ENCODE measurements at places on chromosomes 3 and 15. TPM values are rescaled to one million over a fixed set of nuclear protein-coding genes. Genes with fewer than 3 reads are reported as not detected.

Gene IVD
- 75.2 TPM for total RNA-seq

Gene LDHAL6B
- total RNA-seq: not detected

Gene ANKUB1
- not detected for total RNA-seq

Gene FBLN2
- total RNA-seq: not detected

Gene SH2D7
- total RNA-seq: not detected

Gene ECE2
- total RNA-seq: not detected

Gene UBR1
- 36.7 TPM for total RNA-seq

Gene RASL12
- not detected for total RNA-seq

Gene ENTPD3
- not detected for total RNA-seq

Gene GOLGA6D
- total RNA-seq: not detected

Gene PLSCR5
- total RNA-seq: not detected

DNA sequence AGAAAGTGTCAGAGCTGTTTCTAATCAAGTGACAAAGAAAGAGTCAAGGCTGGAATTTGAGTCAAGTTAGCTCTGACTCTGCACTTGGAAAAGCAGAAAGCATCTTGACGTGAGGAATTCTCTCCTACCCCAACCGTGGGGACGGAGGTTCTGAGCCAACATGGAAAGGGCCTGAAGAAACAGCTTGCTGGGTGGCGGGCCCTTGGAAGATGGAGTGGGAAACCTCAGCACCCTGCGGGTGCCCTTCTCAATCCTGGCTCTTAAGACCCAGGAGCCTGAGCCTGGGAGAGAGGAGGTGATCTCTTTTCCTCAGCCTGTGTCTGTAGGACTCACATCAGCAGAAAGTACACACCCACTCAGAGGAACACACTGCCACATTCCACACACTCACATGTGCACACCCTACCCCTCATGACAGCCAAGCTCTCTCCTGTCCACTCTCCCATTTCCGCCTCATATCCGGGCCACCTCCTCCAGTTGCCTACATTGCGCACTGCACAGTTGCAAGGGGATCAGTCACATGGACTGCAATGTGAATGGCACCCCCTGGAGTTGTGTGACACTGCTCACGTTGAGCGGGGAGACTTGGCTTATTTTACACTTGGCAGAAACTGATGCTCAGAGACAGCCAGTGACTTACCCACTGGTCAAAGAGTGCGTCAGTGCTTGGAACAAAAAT is 101.5 kb upstream of the SLC6A6 start:
- no peak overlapping the region for H3K4me3 ChIP-seq
- no peaks in the 10 kb centered on the region for H3K36me3 ChIP-seq
- no peak overlapping the region for H3K27ac ChIP-seq
- peaks cover 3% of the 10 kb centered on the region for H3K27me3 ChIP-seq
- no peak for DNase-seq
- peaks cover 2% of the 10 kb centered on the region for H3K4me1 ChIP-seq

GRCh38 chr15:77183066-77183465 is 112.2 kb upstream of the TSPAN3 start:
- H3K4me3 ChIP-seq: no peak overlapping the region
- DNase-seq: no peak
- H3K36me3 ChIP-seq: peaks cover 6% of the 10 kb centered on the region

DNA sequence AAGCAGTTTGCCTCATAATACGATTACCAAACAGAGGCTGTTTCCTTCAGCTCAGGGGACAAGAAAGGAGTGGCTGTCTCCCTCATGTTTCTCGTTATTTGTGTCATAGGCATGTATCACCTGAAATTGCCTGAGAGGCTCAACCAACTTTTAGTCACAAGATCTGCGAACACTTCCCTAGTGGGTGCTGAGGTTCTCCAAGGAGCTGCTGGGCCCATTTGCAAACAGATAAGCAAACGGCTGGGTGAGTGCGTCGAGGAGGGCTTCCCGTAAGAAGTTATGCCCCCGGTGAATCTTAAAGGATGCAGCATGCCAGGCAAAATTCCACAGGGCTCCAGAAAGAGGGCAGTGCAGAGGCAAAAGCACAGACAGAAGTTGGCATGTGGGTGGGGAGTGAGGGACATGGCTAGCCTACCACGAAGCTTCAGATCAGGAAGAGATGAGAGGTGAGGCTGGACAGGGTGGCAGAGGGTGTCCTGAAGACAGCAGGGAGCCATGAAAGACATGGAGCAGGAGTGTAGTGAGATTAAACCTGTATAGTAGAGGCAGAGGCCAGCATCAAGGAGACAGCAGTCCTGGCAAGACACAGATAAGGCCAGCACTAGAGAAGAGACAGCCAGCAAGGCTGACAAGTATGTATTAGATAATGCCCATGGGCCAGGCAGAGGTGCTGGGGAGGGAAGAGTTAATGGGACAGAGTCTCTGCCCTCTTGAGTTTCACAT is 4.0 kb upstream of the GP9 start:
- H3K27me3 ChIP-seq: peaks cover 2% of the 10 kb centered on the region
- no peak overlapping the region for H3K27ac ChIP-seq
- DNase-seq: no peak
- H3K4me1 ChIP-seq: peaks cover 6% of the 10 kb centered on the region
- no peaks in the 10 kb centered on the region for H3K36me3 ChIP-seq

- peak within 1 kb of the TSS; percentile 90 for H3K27ac ChIP-seq
- H3K36me3 ChIP-seq: peaks cover 27% of the 10 kb centered on the region
- peak within 1 kb of the TSS; percentile 88 for H3K4me3 ChIP-seq
- no peaks in the 10 kb centered on the region for H3K27me3 ChIP-seq
- DNase-seq: peak; percentile 76
- peaks cover 24% of the 10 kb centered on the region for H3K4me1 ChIP-seq
Measured at GRCh38 chr15:56733136-56734012, at the start of gene ZNF280D. Gene ZNF280D (minus strand): TSS chr15:56733509. CDS start chr15:56707109, 26,400 bp downstream.

- peaks cover 4% of the 10 kb centered on the region for H3K4me1 ChIP-seq
- H3K36me3 ChIP-seq: peaks cover 3% of the 10 kb centered on the region
- no peak overlapping the region for H3K27ac ChIP-seq
- no peak for DNase-seq
- no peak overlapping the region for H3K4me3 ChIP-seq
Measured at GRCh38 chr15:92034227-92034626, 180.7 kb downstream of the SLCO3A1 start.

- H3K4me3 ChIP-seq: no peak overlapping the region
- H3K27ac ChIP-seq: no peak overlapping the region
- no peaks in the 10 kb centered on the region for H3K36me3 ChIP-seq
- H3K4me1 ChIP-seq: no peaks in the 10 kb centered on the region
Measured at GRCh38 chr3:154227531-154227930, 96.8 kb downstream of the DHX36 start.

GRCh38 chr3:12286927-12287726 is 1.7 kb upstream of the PPARG start:
- H3K27ac ChIP-seq: peak overlapping the region; percentile 60
- DNase-seq: no peak
- peaks cover 13% of the 10 kb centered on the region for H3K4me1 ChIP-seq

DNA sequence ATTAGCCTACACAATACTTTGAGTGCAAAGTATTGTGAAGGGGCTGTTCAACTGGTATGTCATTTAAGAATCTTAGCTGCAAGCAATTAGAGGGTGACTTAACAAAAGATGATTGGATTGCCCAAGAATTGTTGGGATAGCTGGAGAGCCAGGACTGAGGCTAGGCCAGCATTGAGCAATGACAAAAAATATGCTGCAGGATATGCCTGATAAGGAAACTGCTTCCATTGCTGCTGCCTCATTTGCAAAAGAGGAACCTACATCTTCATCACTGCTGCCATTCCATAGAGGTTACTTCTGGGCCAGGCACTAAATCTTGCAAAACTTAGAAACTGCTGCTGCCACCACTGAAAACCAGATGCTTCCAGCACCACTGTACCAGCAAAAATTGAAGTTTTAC is 108.0 kb upstream of the TBC1D5 start:
- no peak overlapping the region for H3K4me3 ChIP-seq
- no peaks in the 10 kb centered on the region for H3K36me3 ChIP-seq
- DNase-seq: no peak
- H3K27ac ChIP-seq: no peak overlapping the region

GRCh38 chr3:151382671-151383070 is 1.9 kb downstream of the P2RY12 start:
- H3K27me3 ChIP-seq: no peaks in the 10 kb centered on the region
- no peak overlapping the region for H3K27ac ChIP-seq
- H3K4me3 ChIP-seq: no peak overlapping the region
- H3K4me1 ChIP-seq: peaks cover 5% of the 10 kb centered on the region
- no peak for DNase-seq

GRCh38 chr3:31580645-31581044 is 47.9 kb downstream of the STT3B start:
- no peak overlapping the region for H3K27ac ChIP-seq
- H3K4me1 ChIP-seq: peaks cover 33% of the 10 kb centered on the region
- no peaks in the 10 kb centered on the region for H3K27me3 ChIP-seq
- H3K4me3 ChIP-seq: no peak overlapping the region

GRCh38 chr15:35810007-35810406 is 264.0 kb upstream of the DPH6 start:
- no peaks in the 10 kb centered on the region for H3K36me3 ChIP-seq
- no peak overlapping the region for H3K27ac ChIP-seq
- no peak for DNase-seq
- H3K4me3 ChIP-seq: no peak overlapping the region
- H3K4me1 ChIP-seq: no peaks in the 10 kb centered on the region

GRCh38 chr3:59994732-59995304 is 945.0 kb upstream of the CFAP20DC start:
- no peak for DNase-seq
- H3K4me1 ChIP-seq: peaks cover 50% of the 10 kb centered on the region
- peaks cover 58% of the 10 kb centered on the region for H3K36me3 ChIP-seq
- H3K4me3 ChIP-seq: no peak overlapping the region

- no peak overlapping the region for H3K27ac ChIP-seq
- no peak overlapping the region for H3K4me3 ChIP-seq
- peaks cover 19% of the 10 kb centered on the region for H3K4me1 ChIP-seq
- H3K27me3 ChIP-seq: no peaks in the 10 kb centered on the region
Measured at GRCh38 chr3:186821429-186822387, 15.4 kb upstream of the RFC4 start.

GRCh38 chr15:47158573-47158972 is 558.7 kb upstream of the SEMA6D start:
- H3K27ac ChIP-seq: no peak overlapping the region
- no peaks in the 10 kb centered on the region for H3K36me3 ChIP-seq
- DNase-seq: no peak
- H3K27me3 ChIP-seq: no peaks in the 10 kb centered on the region
- no peak overlapping the region for H3K4me3 ChIP-seq

- no peaks in the 10 kb centered on the region for H3K27me3 ChIP-seq
- DNase-seq: no peak
- no peak overlapping the region for H3K4me3 ChIP-seq
- peaks cover 33% of the 10 kb centered on the region for H3K36me3 ChIP-seq
- H3K4me1 ChIP-seq: peaks cover 34% of the 10 kb centered on the region
Measured at GRCh38 chr15:90646662-90647305, 70.4 kb upstream of the BLM start.

DNA sequence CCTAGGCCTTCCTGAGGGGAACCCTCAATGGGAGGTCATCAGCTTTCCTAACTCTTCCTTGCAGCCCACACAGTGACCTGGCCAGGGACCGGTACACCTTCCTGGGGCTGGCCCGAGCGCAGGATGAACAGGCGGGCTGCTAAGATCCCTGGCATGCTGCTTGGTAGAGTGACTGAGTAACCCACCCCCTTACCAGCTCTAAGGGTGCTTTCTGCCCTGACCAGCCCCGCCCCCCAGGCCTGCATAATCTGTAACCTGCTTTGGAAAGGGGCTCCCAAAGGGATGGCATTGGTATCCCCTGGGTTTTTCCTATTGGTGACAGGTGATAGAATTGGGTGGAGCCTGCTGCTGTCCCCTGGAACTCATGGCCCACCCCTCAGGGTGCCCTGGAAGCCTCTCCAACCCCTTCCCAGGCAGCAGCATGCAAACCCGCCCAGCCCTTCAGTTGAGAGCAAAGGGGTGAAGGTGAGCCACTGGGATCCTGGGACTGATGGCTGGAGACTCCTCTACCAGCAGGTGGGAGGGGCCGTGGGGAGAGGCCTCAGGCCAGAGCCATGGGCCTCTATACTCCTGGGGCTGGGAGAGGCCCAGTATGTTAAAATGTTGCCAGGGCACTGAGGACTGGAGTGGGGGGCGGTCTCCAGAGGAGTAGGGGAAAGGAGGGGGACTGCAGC is 11.1 kb upstream of the KIF7 start:
- H3K36me3 ChIP-seq: no peaks in the 10 kb centered on the region
- no peak overlapping the region for H3K4me3 ChIP-seq
- H3K4me1 ChIP-seq: no peaks in the 10 kb centered on the region
- H3K27me3 ChIP-seq: peaks cover 25% of the 10 kb centered on the region
- DNase-seq: no peak
- H3K27ac ChIP-seq: no peak overlapping the region

GRCh38 chr3:171745577-171746319 is 64.5 kb downstream of the PLD1 start:
- no peak overlapping the region for H3K4me3 ChIP-seq
- peaks cover 33% of the 10 kb centered on the region for H3K27me3 ChIP-seq
- no peaks in the 10 kb centered on the region for H3K36me3 ChIP-seq
- H3K4me1 ChIP-seq: no peaks in the 10 kb centered on the region
- no peak for DNase-seq

DNA sequence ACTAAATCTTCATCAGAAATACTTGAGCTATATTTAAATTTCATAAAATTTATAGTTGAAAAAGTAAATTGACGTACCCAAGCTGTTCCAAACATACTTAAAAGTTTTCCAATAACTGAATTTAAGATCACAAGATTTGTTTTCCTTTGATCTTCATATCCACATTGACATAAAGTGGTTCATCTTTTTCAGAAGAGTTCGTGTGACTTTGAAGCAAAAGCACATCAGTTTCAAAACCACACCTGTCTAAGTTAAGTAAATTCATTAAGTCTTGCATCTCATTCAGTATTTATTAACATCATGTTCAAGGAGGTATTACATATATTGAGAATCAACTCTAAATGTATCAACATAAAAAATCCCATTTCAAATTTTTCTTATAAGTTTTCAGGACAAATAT is 79.5 kb downstream of the BFSP2 start:
- DNase-seq: no peak
- no peaks in the 10 kb centered on the region for H3K27me3 ChIP-seq
- peaks cover 3% of the 10 kb centered on the region for H3K36me3 ChIP-seq
- no peak overlapping the region for H3K4me3 ChIP-seq

GRCh38 chr3:14146381-14147065 is 21.7 kb downstream of the TMEM43 start:
- H3K27ac ChIP-seq: no peak overlapping the region
- H3K4me1 ChIP-seq: peaks cover 29% of the 10 kb centered on the region
- no peak for DNase-seq
- peaks cover 44% of the 10 kb centered on the region for H3K36me3 ChIP-seq

- H3K27ac ChIP-seq: no peak overlapping the region
- peaks cover 60% of the 10 kb centered on the region for H3K27me3 ChIP-seq
- H3K4me3 ChIP-seq: no peak overlapping the region
- DNase-seq: no peak
Measured at GRCh38 chr3:194080913-194081800, 54.8 kb upstream of the HES1 start.

DNA sequence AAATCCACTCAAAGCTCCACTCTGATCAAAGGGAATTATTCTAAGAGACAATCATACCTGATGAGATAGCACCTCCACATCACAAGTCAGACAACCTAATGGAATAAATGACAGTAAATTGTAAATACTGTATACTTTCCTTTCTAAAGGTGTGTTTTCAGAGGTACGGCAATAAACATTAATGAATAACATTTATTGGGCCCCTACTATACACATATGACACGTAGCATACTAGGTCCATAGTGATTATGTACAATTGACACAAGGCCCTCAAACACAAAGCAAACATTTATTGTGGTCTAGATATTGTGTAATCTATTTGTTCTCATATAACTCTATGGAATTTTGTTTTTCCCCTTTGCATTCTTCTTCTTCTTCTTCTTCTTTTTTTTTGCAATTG is 429.8 kb downstream of the FOXP1 start:
- H3K27ac ChIP-seq: no peak overlapping the region
- H3K4me1 ChIP-seq: peaks cover 45% of the 10 kb centered on the region
- peaks cover 21% of the 10 kb centered on the region for H3K36me3 ChIP-seq
- H3K27me3 ChIP-seq: no peaks in the 10 kb centered on the region
- H3K4me3 ChIP-seq: no peak overlapping the region

GRCh38 chr15:100723315-100723801 is 121.0 kb downstream of the ASB7 start:
- no peak overlapping the region for H3K4me3 ChIP-seq
- no peaks in the 10 kb centered on the region for H3K27me3 ChIP-seq
- no peak overlapping the region for H3K27ac ChIP-seq

Data from activated T-helper 2 cell treated with anti-CD3 and anti-CD28 coated beads, Interferon-gamma antibody, Interleukin-2, Interleukin-4, amounts not matched to agents 10 μg/mL and 5 μg/mL and 100 μg/mL, durations not matched to agents 14 hours and 24 hours and 36 hours (primary cell).